Fibroblast of skin of scalp (primary cell): ENCODE measurements at places on chromosomes 4 and X.

DNA sequence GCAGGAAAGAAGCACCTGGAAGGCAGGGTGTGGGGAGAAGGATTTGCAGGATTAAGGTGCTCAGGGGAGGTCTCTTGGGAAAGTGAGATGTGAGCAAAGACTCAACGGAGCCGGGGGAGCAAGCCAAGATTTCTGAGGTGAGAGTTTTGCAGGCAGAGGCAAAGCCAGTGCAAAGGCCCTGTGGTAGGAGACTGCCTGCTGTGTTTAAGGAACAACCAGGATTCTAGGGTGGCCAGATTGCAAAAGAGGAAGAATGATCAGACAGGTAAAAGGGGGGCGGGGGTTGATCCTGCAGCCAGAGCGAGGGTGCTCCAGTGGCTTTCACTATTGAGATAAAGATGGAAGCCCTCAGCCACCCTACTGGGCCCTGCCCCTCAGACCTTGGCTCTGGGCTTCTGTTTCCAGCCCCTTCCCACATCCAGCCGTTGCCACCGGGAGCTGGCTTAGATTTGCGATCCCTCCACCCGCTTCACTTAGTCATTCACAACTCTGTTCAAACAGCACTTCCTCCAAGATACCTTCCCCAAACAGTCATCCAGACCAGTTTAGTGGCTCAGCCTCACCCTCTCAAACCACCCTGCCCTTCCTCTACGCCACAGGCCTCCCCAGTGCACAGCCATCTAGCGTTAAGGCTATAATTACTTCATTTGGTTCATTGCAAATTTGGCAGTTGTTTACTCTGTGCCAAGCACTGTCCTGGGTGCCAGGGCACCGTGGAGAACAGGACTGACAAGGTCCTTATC, 23.3 kb upstream of the BCOR start:
- DNase-seq: no peak

GRCh38 chr4:54058171-54058570, 6.2 kb downstream of the CHIC2 start:
- DNase-seq: no peak

DNA sequence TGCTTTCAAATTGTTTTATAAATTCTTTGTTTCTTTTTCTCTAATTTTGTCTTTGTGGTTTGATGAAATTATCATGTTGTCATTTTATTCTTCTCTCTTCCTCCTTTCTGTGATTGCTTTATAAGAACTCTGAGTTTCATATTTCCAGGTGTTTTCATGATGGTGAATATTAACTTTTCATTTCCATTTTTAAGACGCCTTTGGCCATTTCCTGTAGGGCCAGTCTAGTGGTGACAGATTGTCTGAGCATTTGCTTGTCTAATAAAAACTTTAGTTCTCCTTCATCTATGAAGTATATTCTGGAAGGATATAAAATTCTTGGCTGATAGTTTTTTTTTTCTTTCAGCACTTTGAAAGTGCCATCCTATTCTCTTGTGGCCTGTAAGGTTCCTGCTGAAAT, 128.1 kb downstream of the FAM13A start:
- no peak for DNase-seq

- no peak for DNase-seq
These were observed 23.6 kb downstream of the GUCY1A1 start for GRCh38 chr4:155690044-155690837.

- DNase-seq: no peak
These were observed 128.9 kb upstream of the TRPC5 start for GRCh38 chrX:112211459-112211858.
